Activated effector memory CD4-positive, alpha-beta T cell treated with Interleukin-2 at 50 U/mL for 16 hours (primary cell): ENCODE measurements at places on chromosomes 5 and 9.

- no peak for DNase-seq
Observed at GRCh38 chr5:126002222-126002897, 420.8 kb upstream of the GRAMD2B start.

GRCh38 chr9:91154686-91155085 lies 207.0 kb downstream of the AUH start:
- no peak for DNase-seq

DNA sequence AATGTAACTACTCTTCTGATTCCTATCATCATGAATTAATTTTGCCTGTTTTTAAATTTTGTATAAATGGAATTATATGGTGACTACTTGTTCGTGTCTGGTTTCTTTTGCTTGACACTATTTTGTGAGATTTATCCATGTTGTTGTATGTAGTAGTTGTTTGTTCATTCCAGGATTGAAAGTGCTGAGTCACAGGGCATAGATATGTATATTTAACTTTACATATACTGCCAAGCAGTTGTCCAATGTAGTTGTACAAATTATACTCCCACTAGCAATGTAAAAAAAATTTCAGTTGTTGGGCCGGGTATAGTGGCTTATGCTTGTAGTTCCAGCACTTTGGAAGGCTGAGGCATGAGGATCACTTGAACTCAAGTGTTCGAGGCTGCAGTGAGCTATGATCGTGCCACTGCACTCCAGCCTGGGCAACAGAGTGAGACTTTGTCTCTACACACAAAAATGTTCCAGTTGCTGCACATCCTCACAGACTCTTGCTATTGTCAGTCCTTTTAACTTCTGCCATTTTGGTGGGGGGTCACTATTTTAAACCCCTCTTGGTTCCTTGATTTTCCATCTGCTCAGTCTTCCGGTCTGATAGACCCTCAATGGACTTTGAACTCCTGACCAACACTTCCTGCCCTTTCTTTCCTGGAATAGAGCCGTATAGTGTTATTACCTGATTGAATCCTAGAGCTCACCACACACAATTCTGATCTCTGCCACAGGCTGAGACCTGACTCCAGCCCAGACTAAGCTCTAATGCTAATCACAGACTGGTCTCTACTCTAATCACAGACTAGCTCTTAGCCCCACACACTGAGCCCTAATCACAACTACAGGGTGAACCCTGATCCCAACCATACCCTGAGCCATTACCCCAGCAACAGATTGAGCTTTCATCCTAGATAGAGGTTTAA lies 69.3 kb upstream of the MELK start:
- no peak for DNase-seq

DNA sequence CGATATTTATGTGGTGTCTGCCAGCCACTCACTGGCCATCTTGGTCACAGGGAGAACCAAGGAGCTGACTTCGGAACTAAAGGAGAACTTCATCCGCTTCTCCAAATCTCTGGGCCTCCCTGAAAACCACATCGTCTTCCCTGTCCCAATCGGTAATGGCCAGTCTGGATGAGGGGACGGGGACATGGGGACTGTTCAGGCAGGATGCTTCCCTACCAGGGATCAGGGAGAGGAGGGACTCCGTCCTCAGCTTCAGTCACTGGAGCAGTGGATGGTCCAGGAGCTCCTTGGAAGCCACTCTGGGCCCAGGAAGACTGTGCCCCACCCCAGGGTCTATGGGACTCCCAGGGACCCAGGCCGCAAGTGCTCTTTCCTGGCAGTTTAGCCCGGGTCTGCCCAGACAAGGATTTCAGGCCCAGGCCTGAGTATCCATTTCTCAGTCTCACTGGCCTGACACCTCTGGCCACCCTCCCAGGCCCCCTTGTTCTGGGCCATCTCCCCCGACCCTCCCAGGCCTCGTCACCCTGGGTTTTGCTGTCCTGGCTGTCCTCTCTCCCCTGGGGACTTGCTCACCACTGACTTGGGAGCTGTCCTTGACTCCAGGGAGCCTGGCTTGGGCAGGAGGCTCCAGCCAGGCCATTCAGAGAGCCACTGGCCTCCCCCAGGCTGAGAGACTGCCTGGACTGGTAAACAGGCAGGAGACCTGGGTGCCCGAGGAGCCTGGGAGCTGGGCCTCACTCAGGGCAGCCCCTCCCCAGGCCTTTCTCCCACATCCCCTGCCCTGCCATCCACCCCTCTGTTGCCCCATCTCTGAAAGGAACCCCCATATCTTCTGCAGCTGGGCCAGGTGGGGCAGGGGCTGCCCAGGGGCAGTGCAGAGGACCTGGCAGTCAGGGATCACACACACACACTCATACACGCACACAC lies 3.1 kb downstream of the LCN2 start:
- DNase-seq = no peak

GRCh38 chr5:56840597-56840996 lies 25.2 kb downstream of the MAP3K1 start:
- DNase-seq = no peak

GRCh38 chr5:8473016-8473415 lies 604.1 kb downstream of the MTRR start:
- DNase-seq = no peak

DNA sequence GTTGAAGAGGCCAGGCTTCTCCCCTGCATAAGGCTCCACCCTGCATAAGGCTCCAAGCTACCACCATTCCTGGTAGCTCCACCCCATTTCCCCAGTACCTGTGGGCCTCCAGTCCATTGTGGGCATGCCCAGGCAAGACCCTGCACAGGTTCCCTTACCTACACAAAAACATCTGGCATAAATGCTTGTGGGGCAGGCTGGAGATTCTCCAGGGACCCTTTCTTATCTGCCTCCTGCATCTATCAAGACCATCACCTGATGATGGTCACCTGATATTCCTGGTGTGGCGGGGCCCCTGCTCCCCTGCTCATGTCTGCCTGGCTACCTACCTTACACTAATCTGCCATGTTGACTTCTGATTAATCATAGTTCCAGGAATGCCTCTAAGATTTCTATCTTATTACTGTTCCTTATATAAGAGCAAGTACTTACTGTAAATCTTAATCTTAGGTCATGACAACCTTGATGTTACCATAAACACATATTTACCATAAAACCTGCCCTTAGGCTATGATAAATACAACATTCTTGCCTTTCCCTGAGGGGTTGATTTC lies 41.0 kb downstream of the FGD3 start:
- DNase-seq = no peak

- DNase-seq = no peak
Observed at GRCh38 chr5:159179529-159180305, 29.6 kb downstream of the RNF145 start.

DNA sequence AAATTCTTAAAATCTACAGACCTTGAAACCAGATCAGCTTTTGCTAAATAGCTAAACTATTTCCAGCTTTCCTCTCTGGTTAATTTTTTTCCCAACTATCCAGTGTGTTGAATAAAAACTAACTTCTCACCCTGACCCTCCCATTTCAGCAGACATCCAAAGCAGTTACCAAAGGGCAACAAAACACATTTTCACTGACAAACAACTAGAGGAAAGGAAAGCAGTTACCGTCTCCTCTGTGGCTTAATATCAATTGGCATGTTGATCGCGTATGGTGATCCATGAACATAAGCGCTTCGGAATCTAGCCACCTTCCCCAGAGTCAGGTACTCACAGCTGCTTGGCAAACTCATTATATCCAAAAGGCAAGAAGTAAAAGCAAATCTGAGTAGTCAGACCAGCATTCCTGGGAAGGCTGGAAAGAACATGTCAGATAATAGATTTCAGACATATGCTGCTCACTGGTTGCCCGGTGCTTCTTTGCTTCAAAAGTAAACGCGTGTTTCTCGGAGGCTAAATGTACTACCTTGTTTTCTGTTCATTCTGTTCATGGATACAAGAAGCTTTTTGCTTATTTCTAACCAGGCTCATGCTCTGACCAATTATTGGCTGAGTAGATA lies 463.4 kb downstream of the PDE4D start:
- no peak for DNase-seq

- DNase-seq = no peak
Observed at GRCh38 chr9:21856301-21857094, 54.1 kb downstream of the MTAP start.

DNA sequence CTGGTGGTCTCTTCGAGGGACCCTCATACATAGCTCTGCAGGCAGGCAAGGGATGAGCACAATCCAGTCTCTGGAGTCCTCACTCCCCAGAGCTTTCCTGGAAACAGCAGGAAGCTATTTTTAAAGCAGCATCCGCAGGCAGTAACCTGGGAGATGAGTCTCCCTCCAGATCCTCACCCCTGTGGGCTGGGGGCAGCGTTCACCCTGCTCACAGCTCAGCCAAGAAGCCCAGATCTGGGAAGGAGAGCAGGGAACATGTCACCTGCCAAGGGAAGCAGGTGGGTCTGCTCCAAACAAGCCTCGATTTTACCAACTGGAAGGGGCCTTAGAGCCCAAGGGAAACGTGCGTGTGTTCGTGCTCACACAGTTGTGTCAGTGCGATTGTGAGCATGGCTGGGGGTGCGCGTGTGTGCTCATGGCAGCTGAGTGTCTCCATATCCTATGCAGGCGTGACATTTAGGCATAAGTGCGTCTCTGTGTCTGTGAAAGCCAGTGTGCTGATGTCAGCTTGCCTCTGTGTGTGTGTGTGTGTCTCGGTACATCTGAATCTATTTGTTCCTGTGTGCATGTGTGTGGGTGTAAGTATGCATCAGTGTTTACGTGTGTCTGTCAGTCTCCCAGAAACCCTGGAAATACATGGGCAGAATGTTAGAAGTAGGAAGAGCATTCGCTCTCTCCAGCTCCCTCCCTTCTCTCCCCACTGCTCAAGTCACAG lies 40.6 kb upstream of the CPLX2 start:
- no peak for DNase-seq

DNA sequence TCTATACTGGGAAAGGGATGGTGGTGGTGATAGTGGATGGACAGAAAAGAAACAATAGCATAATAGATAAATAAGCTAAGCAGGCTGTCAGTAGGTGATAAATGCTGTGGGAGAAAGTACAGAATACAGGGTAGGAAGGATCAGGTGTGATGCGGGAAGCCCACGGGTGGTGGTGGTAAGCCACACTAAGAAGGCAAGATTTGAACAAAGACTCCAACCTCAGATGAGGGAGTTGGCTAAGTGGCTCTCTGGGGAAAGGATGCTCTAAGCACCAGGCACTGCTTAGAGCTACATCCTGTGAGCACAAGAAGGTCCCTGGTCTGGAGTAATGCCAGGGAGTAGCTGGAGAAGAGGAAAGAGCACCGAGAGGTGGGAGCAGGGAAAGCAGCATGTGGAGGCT lies 151.6 kb upstream of the KLF9 start:
- no peak for DNase-seq

DNA sequence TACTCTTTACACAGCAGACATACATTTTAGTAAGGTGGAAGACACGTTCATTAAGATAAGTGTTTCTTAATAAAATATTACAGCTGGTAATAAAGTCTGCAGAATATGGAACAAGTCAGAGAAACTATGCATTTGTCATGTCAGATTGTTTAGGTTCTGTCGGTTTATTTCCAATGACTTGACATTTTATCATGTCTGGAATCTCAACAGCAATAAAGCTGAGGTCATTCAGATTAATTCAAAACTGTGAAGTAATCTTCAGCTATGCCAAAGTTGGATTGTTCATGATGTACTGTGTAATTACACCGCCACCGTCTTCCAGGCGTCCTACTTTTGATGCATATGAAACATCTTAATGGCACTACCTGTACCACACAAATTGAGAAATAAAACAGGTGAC lies 1032.6 kb downstream of the CDH12 start:
- no peak for DNase-seq

- no peak for DNase-seq
Observed at GRCh38 chr5:54760182-54760935, 225.0 kb downstream of the ESM1 start.

- no peak for DNase-seq
Observed at GRCh38 chr5:94375801-94376200, 242.6 kb downstream of the KIAA0825 start.

- no peak for DNase-seq
Observed at GRCh38 chr5:151926188-151926587, 1.5 kb upstream of the GLRA1 start.

DNA sequence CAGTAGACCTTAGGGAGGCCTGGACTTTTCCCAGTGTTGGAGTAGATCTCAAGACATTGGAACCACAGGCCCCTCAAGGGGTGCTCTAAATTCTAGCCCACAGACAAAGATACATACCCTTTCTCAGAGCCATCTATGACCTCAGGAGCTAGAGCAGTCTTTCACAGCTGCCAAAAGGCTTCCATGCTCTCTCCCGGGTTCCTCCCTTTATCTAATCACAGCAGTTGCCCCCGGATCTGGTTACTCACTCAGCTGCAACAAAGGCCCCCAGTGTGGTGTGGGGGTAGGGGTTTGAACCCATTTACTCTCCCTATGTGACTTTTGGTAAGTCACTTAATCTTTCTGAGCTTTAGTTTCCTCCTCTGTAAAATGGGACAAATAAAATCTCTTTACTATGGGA lies 27.0 kb downstream of the POU4F3 start:
- no peak for DNase-seq

- no peak for DNase-seq
Observed at GRCh38 chr9:211557-211956, 3.1 kb upstream of the DOCK8 start.

DNA sequence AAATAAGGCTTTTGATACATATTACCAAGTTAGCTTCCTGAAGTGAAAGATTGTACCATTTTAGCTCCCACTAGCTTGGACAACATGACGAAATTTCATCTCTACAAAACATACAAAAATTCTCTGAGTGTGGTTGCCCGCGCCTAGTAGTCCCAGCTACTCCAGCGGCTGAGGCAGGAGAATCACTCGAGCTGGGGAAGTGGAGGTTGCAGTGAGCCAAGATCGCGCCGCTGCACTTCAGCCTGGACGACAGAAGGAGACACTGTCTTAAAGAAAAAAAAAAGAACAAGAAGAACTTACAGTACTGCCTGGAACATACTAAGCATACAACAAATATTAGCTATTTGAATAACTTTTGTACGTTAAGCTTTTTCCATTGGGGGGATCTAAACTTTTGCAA lies 29.7 kb upstream of the NRG2 start:
- no peak for DNase-seq

- no peak for DNase-seq
Observed at GRCh38 chr5:145965804-145966203, 29.4 kb downstream of the SH3RF2 start.

DNA sequence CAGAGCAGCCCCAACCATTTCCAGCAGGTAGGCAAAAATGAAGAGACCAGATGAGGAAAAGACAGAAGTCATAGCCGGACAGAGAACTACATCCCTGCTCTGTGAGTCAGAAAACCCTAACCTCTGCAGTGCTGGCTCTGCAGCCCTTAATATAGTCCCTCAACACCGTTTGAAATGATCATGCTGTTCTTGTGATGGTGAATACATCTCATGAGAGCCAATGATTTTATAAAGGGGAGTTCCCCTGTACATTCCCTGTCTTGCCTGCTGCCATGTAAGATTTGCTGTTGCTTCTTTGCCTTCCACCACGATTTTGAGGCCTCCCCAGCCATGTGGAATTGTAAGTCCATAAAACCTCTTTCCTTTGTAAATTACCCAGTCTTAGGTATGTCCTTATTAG lies 216.8 kb upstream of the RFX3 start:
- DNase-seq = no peak

GRCh38 chr9:100689635-100690034 lies 111.8 kb downstream of the CAVIN4 start:
- DNase-seq = no peak

- no peak for DNase-seq
Observed at GRCh38 chr5:36389245-36389644, 87.5 kb upstream of the RANBP3L start.

GRCh38 chr5:27472000-27472763 lies 433.8 kb upstream of the CDH9 start:
- no peak for DNase-seq
